Psoas muscle (tissue), 8 donors: ENCODE measurements at places on chromosomes 11 and 22. TPM values are rescaled to one million over a fixed set of nuclear protein-coding genes. Genes with fewer than 3 reads are reported as not detected.

The YPEL1 gene
- polyA plus RNA-seq: 4.6 TPM

The NADSYN1 gene
- polyA plus RNA-seq: 7.8 TPM

The P2RY6 gene
- polyA plus RNA-seq: 1.2 TPM

DNA sequence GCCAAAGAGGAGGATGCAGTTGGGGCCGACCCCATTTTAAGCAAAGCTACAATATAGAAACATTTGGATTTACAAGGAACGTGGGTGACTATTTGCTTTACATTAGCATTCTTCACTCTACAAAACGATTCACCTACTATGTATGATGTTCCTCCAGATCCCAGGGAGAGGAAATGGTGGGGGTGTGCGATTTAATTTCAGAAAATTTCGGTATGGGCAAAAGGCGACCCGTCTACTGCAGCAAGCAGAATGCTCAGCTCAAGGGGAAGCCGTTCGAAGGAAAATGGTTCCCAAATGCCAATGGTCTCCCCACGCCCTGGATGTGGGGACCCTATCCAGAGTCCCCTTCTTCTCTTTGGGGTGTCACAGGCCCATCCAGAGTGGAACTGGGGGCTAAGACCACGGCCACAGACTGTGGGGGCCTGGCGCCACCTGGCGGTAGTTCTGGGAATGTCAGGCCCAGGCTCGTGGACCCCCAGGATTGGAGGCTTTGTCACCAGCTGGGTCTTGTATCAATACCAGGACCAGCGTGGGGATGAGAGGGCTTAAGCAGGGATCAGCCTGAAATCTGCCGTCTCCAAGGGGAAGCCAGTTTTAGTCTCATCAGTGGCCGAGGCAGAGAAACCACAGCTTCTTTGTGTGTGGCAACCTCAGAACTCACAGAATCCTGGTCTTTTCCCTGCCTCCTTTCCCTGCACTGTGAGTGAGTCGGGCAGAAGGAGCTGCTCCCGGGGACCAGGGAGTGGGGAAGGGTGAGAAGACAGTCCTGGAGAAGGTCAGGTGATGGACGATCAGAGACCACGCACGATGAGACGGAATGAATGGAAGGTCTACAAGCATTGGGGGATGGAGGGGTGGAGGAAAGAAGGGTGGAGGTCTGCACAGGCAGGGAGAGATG lies 8.4 kb downstream of the LRRC10B start:
- DNase-seq: peak; percentile 40

- no peak for DNase-seq
These were observed 11.7 kb downstream of the GVQW3 start for GRCh38 chr11:76392870-76393269.

GRCh38 chr11:6433998-6434660 lies 6.7 kb downstream of the HPX start:
- no peak for DNase-seq

DNA sequence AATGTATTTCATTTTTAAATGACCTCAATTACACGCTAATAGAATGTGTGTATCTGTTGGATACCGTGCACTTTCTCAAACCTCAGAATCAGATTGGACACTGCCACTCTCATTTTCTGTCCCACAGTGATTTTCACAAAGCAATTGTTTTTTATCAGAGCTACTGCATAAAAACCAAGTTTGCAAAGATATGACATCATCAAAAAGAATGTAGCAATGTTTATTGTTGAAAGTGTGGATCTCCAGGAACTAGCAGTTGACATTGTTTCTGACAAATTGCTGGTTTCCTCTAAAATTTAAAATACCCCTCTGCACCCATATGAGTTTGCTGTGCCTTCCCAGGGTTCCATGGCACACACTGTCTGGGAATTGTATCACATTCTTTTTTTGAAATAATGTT lies 362.7 kb upstream of the DDI1 start:
- DNase-seq: no peak

DNA sequence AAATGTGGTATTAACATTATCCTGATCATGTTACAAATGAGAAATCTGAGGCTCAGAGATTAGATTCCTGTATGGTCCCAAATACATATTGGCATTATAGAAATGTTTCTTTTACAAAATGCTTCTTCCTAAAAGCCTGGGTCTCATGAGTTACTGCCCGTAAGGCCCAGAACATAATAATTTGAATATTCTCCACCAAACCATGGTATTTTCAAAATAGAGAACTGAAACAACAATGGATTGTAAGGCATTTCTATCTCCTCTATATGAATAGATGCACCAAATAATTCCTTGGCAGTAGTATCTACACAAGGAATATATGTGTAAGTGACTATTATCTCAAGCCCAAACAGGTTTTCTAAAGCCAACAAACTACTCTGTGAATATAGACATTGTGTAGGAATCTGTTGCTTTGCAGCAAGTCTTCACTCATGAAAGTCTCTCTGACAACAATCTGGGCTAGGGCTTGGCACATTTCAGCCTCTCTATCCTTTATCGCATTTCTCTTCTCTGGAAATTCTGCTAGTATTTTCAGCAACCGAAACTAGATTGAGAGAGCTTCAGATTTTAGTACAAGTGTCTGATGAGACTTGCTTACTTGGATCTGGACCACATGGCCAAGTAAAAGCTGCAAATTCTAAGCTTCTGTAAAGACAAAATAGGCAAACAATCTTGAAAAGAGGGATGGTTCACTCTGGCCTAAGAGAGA lies 112.8 kb upstream of the ARHGAP20 start:
- DNase-seq: no peak
